Peyer's patch (tissue), 4 donors: ENCODE measurements at places on chromosomes 7 and 10.

DNA sequence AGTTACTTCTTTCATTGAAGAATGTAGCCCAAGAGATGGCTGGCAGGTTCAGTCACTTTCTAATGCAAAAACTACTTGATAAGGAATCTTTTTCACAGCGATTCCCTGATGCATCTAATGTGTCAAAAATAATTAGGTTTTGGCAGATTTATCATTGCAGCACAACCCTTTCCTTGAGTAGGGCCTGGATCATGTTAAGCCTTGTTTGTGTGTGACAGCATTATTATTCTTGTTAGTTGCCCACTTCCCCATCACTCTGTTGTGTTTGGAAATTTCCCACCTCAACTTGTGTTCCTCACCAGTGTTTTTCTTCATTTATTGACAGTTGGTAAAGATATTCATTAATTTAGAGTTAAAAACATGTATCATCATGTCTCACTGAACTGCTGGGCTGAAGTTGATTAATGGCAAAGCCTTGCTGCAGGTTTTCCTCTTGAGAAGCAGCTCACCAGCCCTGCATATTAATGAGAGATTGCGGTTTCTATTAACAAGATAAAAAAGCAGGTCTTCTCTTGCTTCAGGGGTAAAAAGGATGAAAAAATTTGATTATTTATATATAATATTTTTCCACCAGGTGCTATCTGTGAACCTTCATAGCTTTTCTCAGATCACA, 233.3 kb upstream of the MDFIC start:
- DNase-seq: no peak

DNA sequence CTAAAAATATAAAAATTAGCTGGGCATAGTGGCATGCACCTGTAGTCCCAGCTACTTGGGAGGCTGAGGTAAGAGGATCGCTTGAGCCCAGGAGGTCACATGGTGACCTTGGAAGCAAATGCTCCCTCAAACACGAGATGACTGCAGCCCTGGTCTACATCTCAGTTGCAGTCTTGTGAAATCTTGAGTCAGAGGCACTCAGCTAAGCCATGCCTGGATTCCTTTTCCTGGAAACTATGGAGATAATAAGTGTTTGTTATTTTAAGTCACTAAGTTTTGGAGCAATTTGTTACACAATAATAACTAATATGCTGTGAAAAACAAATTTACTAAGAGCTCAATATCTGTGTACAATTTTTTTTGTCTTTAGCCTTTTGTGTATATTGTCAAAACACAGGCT, 284.3 kb upstream of the KAT6B start:
- no peak for DNase-seq

- no peak for DNase-seq
Measured at GRCh38 chr7:80496586-80496985, 15.3 kb downstream of the GNAT3 start.

- no peak for DNase-seq
Measured at GRCh38 chr10:76778914-76779795, 858.5 kb downstream of the KCNMA1 start.

- DNase-seq: no peak
Measured at GRCh38 chr10:103166523-103166922, 26.5 kb downstream of the NT5C2 start.

- no peak for DNase-seq
Measured at GRCh38 chr10:23016636-23017035, 78.7 kb upstream of the MSRB2 start.

- DNase-seq: no peak
Measured at GRCh38 chr10:62813453-62813852, 2.7 kb downstream of the EGR2 start.

DNA sequence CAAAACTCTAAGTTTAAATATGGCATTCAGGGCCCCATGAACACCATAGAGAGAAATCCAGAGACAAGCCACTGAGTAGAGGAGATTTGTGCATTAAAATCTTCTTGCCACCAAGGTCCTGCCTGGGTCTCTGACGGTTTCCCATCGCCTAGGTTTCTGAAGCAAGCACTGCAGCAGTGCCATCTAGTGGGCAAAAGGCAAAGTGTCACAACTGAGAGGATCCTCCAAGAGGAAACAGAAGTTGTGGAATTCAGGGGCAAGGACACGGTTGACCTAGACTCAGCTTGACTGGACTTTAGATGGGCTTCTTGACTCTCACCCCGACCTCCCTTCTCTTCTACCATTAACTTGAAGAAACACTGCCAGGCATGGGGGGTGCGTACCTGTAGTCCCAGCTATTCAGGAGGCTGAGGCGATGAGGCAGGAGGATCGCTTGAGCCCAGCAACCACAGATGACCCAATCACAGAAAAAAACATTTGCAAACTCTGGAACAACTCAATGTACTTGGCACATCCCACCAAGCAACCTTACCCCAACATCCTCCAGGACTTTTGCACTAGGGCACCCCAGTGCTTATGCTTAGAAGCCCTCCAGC, 604.1 kb downstream of the GALNT17 start:
- peak; percentile 53 for DNase-seq

- no peak for DNase-seq
Measured at GRCh38 chr7:48643431-48644013, 280.8 kb upstream of the CDC14C start.

DNA sequence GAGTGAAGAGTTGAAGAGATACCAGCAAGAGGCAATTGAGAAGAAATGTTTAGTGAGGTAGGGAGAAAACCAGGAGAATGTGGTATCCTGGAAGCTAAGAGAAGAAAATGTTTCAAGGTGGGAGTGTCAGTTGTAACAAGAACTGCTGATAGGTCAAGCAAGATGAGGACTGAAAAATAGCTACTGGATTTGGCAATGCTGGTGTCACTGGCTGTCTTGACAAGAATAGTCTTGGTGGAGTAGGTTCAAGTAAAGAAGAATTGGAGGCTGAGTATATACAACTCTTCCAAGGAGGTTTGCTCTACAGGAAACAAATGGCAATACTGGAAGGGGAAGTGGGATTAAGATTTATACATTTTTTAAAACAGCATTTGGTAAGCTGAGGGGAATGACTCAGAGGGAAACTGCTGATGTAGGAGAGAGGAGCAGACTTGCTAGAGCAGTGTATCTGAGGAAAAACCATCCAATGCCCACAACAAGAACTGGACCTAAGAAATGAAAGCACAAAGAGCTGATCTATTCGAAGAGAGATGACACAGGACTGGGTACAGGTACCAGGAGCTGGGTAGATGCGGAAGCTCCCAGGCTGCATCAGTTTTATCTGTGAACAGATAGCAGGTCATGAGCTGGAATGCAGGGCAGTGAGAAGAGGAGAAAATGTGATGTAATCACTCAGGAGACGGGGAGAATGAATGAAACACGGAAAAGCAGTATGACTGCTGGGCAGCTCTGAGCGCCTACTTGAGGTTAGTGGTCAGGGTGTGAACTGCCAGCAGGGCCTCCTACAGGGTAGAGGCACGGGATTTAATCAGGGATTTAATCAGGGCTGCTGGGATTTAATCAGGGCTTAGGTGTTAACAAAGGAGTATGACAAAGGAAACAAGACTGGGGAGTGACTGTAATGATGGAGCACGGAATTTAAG, 34.5 kb downstream of the FAM25A start:
- DNase-seq: no peak

DNA sequence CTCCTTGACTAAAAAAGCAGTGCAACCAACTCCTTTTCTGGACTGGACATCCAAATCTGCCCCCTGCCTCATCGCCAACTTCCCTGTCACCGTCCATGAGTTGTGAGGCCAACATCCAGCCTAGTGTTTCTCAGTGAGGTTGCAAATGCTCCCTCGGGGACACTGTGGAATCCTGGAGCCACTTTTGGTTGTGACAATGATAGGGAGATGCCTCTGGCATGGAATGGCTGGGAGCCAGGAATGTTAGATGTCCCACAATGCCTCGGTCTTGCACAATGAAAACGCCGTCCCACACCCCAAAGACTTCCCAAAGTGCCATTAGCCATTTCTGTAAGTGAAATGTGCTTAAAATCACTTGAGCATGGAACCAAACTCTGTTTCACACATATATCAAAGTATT, 105.2 kb downstream of the OSBPL3 start:
- no peak for DNase-seq

DNA sequence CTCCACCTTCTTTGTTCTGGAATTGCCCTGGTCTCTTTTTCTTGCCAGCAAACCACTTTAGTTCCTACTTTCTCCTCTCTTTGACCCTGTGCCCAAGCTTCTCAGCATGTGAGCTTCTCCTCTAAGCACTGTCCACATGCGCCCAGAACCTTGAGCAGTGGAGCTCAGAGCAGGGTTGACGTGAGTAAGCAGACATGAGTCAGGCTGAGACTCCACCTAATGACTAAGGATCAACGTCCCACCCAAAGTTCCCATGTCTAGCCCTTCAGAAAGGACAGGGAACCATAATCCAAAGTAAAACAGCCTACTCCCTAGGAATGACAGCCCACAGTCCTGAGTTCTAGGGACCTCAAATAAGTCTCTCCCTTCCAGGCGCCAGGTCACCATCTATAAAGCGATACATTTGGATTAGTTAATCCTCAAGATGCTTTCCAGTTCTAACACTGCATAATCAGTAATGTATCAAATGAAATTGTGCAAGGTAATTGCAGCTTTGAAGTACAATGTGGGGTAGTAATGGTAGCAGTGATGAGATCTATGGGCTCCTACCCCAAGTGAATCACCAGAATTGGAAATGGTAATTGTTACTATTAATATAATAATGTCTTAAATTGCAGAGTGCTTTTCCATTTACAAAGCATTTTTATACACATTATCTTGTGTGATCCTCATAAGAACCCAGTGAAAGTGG, 44.5 kb downstream of the KCNMA1 start:
- DNase-seq: peak; percentile 57

DNA sequence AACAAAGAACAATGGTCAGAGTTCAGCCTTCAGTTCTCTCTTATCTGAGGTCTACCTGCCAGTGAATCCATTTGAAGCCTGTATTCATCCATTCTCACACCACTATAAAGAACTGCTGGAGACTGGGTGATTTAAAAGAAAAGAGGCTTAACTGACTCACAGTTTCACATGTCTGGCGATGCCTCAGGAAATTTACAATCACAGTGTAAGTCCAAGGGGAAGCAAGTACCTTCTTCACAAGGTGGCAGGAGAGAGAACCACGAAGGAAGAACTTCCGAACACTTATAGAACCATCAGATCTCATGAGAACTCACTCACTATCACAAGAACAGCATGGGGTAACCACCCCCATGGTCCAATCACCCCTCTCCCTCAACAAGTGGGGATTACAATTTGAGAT, 33.0 kb upstream of the SLC25A13 start:
- DNase-seq: no peak

- DNase-seq: no peak
Measured at GRCh38 chr10:85888004-85888403, 478.6 kb downstream of the GRID1 start.

DNA sequence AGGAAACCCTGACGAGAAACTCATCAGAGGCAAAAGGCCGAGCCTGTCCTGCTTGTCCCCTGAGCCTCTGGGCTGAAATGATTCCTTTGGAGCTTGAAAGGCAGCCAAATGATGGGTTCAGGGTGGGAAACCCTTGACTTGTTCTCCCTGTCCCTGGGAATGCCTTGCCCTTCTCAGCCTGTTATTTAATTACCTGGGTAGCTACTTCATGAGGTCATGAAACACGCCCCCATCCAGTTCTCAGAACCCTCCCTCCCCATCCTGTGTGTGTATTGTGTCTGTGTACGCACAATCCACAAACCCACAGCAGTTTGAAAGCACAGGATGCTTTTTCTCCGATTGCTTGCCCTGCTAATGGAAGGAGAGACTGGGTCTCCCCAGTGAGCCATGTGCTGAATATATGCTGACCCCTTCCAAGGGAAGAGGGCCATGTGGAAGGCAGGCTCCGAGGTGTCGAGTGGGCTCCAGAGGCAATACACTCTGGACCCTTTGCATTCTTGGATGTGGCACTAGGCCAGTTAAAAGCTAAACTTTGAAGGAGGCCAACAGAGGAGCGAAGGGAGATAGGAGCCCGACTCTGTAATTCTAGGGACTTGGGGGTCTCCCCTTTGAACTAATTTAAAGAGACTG, 10.6 kb downstream of the DUSP5 start:
- no peak for DNase-seq

DNA sequence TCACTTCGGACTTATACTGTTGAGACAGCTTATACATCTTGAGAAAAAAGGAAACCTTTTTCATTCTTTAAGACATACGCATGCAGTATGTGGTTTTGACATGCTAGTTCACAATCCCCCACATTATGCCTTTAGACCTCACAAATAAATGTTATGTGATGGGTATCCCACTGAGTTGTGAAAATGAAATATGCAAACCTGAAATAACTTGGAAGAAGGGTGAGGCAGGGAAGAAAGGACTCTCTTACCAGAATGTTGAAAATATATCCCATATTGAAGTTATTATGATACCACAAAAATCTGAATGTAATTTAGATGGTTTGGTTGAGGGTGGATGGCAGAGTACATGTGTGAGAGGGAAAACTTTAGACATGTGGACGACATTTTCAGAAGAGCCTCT, 379.8 kb downstream of the BBS9 start:
- no peak for DNase-seq

DNA sequence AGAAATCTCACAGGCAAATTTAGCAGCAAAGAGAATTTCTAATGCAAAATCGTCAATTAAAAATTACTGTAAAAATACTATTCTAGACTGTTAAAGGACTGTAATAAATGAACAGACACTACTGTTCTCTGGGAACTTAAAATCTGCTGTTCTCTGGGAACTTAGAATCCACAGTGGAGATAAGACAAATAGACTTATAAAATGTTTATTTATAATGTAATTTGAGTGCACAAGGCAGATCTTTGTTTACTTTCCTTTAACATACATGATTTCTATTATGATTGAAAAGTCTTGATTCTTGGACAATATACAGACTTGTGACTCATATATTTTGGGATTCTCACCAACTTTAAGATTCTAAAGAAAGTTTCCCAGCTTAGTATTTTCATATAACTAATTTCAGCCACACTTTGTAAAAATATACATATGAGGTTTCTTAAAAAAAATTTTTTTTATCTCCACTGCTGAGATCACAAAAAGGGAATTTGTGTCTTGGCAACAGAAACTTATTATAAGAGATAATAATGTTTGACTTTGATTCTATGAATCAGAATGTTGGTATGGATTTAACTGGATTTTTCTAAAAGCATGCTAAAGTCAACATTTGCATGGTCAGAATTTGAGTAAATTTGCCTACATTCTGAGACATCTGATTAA, 166.3 kb upstream of the RHOBTB1 start:
- no peak for DNase-seq

DNA sequence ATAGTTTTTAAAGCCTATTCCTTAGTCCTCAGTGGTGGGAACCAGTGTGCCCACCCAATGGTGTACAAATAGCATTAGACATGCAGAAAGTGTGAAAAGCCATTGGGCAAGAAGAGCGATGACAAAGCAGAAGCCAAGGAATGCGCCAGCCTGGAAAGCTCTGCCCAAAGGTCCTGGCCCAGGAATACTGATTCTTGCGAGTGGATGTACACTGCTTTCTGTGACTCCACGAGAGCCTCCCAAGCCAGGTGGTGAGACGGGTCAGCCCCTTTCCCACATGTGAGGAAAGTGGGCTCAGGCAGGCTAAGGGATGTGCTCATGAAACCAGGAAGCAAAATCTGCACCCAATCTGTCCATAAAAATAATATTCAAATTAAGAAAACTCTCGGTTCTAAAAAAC, 106.6 kb downstream of the ADCY1 start:
- peak; percentile 10 for DNase-seq
